Stimulated activated CD8-positive, alpha-beta memory T cell treated with anti-CD3 and anti-CD28 coated beads, Interleukin-12 subunit alpha, Interleukin-12 subunit beta, amount 100 ng/mL, for 4 hours (primary cell): ENCODE measurements at places on chromosomes 16 and 17.

- no peak for DNase-seq
Measured at GRCh38 chr16:85162478-85163277, 50.4 kb upstream of the CIBAR2 start.

- DNase-seq = no peak
Measured at GRCh38 chr17:412211-413015, 59.8 kb upstream of the RPH3AL start.

DNA sequence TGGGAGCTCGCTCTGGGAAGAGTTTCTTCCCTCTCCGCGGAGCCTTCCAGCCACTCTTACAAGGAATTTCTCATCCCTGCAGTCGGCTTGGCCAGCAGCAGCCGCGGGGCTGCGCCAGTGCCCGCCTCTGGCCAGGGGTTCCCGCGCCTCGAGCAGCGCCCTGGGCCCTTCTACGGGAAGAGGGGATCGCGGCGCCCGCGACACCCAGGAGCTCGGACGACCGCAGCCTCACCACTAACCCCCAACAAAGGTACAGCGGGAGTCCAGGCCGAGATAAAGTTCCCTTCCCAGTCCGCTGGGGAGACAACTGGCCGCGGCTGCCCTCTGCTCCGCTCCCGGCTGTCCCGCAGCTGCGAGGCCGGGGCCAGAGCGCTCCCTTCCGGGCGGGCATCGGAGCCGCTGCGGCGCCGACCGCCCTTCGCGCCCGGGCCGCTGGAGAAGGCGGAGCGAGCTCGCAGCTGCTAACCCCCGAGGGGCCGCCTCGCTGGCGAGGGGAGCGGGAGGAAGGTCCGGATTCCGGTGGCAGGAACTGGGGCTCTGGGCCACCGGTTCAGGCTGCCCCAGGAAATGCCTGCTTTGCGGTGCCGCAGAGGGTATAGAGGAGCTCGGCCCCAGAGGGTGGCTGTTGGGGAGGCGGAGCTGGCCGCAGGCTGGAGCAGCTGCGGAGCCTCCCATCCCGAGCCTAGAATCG, 3.6 kb upstream of the HS3ST3B1 start:
- no peak for DNase-seq

DNA sequence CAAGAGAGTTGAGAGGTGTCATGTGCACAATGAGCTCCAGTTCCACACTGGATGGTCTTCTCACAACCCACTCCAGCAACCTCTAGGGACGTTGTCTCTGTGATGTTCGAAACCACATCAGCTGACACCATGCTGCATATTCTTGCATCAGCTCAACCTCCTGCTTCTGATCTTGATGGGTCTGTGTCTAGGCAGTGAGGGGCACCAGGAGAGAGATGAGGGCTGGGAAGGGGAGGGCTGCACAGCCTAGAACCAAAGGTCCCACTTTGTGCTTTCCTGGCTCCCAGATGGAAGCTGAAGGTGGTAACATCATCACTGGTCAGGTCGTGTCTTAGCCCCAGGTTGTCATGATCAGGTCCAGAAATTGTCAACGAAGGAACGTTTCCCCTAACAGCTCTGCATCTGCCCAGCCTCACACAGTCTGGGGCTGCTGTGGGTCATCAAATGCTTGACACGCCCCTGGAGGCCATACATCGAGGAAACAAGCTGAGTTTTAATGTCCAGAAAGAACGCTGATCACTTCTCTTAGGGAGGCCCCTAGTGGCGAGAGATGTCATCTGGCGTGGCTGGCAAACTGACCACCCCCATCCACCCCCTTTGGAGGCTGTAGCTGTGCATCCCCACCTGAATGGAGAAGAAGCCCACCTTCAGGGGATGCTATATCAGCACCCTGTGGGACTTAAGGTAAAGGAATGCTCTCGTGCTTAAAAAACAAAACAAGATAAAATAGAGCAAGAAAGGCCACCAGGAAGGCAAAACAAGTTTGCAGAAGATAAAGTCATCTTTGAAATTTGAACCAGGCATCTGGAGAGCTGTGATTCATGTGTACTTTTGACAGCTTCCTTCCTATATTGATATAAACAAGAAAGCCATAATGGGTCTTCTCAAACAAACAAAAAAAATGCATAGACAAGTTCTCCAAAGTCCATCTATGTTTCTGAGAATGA, 58.3 kb downstream of the WIPI1 start:
- DNase-seq = no peak

DNA sequence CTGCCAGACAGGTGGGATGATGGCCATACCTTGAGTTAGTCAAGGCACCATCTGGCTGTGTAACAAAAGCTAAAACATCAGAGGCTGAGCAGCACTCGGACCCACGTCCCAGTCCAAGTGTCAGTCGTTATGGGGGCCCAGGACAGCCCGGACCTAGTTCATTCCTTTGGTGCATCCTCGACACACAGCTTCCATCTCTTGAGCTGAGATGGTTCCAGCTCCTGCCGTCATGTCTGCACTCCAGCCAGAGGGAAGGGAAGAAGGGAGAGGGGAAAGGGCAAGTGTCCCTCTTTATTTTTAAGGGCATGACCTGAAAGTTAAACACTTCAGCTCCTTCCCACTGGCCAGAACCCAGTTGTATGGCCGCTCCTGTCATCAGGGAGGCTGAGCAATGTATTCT, 218.0 kb downstream of the SEC14L1 start:
- no peak for DNase-seq
